ENCODE measurements at places on chromosomes 6 and 20. TPM values are rescaled to one million over a fixed set of nuclear protein-coding genes. Genes with fewer than 3 reads are reported as not detected.
A peak's percentile ranks its signal among the peaks of the same experiment; 100 is the strongest.

DNA sequence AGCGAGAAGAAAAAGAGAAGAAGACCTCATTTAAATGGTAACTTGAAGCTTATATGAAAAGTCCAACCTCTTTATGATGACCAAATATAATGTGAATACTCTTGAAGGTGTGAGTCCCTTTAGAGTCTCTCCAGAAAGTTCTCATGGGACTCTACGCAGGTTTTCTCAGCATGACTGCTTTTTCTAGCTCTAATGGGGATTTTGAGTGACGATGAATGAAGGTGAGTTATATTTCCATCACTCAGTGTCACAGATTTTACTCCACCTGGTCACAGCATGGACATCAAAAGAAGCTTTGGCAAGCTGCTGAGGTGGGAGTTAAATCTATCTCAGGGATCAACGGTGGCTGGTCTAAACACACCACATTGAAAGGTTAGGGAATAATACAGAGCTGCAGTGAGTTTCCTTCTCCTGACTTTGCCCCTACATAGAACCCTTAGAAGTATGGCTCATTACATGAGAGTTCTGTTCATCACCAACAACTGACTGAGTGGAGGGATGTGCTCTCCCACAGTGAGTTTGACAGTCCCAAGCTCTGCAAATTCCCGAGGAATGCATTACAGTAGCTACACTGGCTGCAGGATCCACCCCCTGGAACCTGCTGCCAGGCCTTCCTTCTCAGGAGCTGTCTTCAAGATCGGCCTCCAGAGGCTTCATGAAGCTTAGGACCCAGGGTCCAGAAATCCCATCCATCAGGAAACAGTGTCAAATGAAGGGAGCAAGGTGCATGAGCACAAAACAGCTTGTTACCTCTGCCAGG lies 126.8 kb downstream of the FOXC1 start:
- DNase-seq: no peak
- no peak overlapping the region for H3K27ac ChIP-seq
- peaks cover 4% of the 10 kb centered on the region for H3K36me3 ChIP-seq
- no peaks in the 10 kb centered on the region for H3K27me3 ChIP-seq

DNA sequence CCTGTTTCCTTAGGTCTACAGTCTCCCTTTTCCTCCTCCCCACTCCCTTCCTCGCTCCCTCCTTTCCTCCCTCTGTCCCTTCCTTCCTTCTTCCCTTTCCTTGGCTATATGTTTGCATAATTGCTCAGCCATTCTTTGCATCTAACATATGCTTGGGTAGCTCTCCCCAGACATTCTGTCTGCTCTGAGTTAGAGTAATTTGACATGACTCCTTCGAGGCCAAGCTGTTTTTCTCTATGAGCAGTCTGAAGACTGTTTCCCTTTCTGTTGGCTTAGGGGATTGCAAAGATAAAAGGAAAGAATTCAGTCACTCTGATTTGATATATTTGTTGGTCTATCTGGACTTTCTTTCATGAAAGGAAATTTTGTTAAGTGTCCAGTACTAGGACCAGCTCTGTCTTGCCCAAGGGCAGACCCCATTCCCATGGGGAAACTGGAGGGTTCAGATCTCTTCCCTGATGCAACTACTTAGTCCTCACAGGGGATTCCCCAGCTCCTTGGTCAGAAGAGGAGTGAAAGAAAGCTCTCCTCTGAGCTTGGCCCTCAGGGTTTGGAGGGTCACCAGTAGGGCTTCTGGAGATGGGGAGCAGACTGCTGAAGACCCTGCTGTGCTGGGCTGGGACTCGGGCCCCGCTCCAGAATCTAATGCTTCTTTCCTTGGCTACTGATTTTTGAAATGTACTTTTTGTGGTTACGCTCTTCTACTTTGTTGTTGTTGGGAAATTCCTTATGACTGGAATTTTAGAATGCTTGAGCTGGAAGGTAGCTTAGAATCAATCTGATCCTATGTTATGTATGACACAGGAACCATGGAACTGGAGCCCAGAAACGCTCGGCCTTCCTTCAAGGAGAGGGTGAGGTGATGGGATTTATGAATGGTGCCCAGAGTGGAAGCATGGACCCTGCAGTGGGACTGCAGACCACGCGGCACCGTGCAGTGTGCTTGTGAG lies 63.7 kb upstream of the SLC22A23 start:
- no peak for DNase-seq
- no peak overlapping the region for H3K27ac ChIP-seq
- peaks cover 25% of the 10 kb centered on the region for H3K4me1 ChIP-seq
- no peak overlapping the region for H3K4me3 ChIP-seq
- no peaks in the 10 kb centered on the region for H3K36me3 ChIP-seq
- H3K27me3 ChIP-seq: peaks cover 3% of the 10 kb centered on the region

GRCh38 chr6:91691449-91691848 lies 1104.6 kb upstream of the MAP3K7 start:
- H3K4me3 ChIP-seq: no peak overlapping the region
- H3K27me3 ChIP-seq: peaks cover 5% of the 10 kb centered on the region

DNA sequence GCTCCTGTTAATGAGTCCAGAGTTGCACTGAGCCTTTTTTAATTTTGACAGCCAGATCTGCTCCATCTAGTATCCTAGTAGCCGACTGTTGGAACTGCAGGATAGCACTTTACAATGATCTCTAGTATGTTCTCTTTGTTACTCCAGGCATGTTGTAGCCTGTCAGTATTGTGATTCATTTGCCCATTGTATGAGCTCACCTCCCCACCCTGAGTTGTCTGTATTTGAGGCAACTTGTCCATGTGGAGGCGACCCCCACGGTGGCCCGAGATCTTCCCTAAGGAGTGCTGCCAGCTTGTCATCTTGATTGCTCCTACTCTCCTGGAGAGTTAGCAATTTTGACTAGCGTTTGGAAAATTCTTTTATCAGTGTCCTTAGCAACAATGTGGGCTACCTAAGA lies 67.2 kb downstream of the DHX35 start:
- H3K36me3 ChIP-seq: peaks cover 30% of the 10 kb centered on the region
- no peak overlapping the region for H3K27ac ChIP-seq
- DNase-seq: no peak
- peaks cover 9% of the 10 kb centered on the region for H3K4me1 ChIP-seq
- H3K4me3 ChIP-seq: no peak overlapping the region

- H3K27ac ChIP-seq: no peak overlapping the region
- peaks cover 20% of the 10 kb centered on the region for H3K27me3 ChIP-seq
- no peaks in the 10 kb centered on the region for H3K36me3 ChIP-seq
- no peak overlapping the region for H3K4me3 ChIP-seq
These were observed 14.6 kb downstream of the NRSN1 start for GRCh38 chr6:24140591-24140990.

DNA sequence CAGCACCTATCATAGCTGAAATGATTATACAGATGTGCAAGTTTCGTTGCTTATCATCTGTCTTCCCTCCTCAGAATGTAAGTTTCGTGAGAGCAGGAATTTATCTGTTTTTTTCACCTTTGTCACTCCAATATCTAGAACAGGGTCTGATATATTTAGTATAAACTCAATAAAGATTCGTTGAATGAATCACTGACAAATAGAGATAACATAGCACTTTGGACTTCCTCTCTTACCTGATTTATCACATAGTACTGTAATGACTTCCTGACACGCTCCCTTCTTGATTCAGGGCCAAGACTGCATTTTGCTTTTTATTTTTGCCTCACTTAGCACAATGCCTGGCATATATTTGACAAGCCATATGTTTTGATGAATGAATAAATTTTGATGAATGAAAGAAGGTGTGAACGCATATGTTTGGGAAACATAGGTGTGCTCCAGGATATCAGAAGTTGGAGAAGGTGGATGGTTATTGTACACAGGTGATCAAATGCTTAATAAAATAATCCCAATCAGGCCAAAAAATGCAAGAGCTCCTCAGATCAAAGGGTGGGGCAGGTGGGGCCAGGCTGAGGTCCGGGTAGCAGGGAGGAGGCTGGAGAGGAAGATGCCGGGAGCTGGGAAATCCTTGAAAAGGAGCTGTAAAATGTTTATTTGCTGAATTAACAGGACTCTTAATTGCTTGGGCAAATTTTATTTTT lies 33.0 kb downstream of the PIM1 start:
- H3K27me3 ChIP-seq: peaks cover 21% of the 10 kb centered on the region
- H3K36me3 ChIP-seq: no peaks in the 10 kb centered on the region
- no peak overlapping the region for H3K4me3 ChIP-seq
- no peak for DNase-seq

- no peak overlapping the region for H3K4me3 ChIP-seq
- H3K4me1 ChIP-seq: peaks cover 7% of the 10 kb centered on the region
- H3K27ac ChIP-seq: no peak overlapping the region
- peaks cover 51% of the 10 kb centered on the region for H3K27me3 ChIP-seq
- no peak for DNase-seq
These were observed 6.1 kb upstream of the PRSS16 start for GRCh38 chr6:27241443-27241842.

DNA sequence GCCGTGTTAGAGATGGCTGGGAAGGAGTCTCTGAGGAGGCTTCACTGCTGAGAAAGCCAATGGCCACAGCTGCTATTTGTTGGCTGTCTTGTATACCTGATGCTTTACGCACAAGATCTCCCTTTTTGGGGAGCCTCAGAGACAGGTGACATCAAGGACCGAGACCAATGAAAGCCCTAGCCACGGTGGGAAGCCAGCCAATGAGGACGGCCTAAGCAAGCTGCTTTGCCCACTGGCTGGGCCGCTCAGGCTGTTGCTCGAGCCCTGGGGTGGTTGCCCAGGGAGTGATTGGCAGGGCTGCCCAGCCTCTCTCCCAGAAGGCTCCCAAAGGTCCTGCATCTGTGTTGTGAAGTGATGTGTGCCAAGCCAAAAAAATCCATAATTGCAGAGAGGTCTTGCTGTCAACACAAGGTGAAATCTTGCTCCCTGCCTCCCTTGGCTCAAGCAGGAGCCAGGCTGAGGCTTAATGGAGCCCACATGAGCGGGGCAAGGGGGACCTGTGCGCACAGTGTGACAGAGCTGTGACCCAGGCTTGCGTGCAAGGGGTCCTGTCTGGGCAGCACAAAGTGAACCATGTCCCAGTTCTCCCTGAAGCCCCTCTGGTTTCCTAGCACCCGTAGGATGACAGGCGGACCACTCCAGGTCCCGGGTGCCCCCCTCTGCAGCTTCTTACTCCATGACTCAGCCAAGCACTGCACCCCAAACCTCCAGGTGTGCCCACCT lies 4.3 kb downstream of the MMP24OS start:
- H3K27ac ChIP-seq: no peak overlapping the region
- H3K36me3 ChIP-seq: peaks cover 8% of the 10 kb centered on the region
- peaks cover 3% of the 10 kb centered on the region for H3K4me1 ChIP-seq
- H3K27me3 ChIP-seq: no peaks in the 10 kb centered on the region

DNA sequence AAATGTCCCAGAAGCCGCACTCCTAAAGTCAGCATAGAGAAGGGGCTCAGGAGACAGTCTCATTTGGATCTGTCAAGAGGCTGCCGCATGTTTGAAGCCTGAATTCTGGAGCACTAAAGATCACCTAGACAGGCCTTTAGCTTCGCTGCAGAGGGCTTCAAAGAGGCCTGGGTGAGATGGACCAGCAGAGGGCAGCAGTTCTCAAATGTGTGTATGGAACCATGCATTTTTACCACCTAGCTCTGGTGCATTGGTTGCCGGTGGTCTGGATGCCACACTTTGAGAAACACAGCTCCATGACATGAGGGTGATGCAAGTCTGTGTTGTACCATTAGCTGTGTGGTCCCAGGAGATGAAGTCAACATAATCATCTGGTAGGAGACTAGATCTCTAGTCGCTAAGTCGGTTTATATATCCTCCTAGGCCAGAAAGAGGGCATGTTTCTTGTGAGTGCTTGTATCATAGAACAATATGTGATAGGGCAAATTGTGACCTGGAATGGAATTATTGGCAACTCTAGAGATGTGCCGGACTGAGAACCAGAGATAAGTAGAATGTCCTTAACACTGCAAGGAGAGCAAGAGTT lies 64.8 kb downstream of the KIAA0319 start:
- H3K27me3 ChIP-seq: peaks cover 2% of the 10 kb centered on the region
- DNase-seq: no peak
- no peaks in the 10 kb centered on the region for H3K36me3 ChIP-seq
- peak overlapping the region; percentile 25 for H3K27ac ChIP-seq
- no peak overlapping the region for H3K4me3 ChIP-seq

GRCh38 chr6:52640170-52640569 lies 30.7 kb upstream of the TMEM14A start:
- H3K27me3 ChIP-seq: peaks cover 24% of the 10 kb centered on the region
- no peaks in the 10 kb centered on the region for H3K36me3 ChIP-seq
- no peak overlapping the region for H3K4me3 ChIP-seq
- peaks cover 22% of the 10 kb centered on the region for H3K4me1 ChIP-seq
- no peak overlapping the region for H3K27ac ChIP-seq

GRCh38 chr20:51528263-51529027 lies 14.1 kb downstream of the NFATC2 start:
- peaks cover 46% of the 10 kb centered on the region for H3K4me1 ChIP-seq
- DNase-seq: no peak
- peak overlapping the region; percentile 77 for H3K27ac ChIP-seq
- H3K4me3 ChIP-seq: peak overlapping the region; percentile 52
- H3K36me3 ChIP-seq: peaks cover 5% of the 10 kb centered on the region

- H3K36me3 ChIP-seq: no peaks in the 10 kb centered on the region
- peak; percentile 76 for DNase-seq
- peaks cover 9% of the 10 kb centered on the region for H3K27me3 ChIP-seq
- H3K27ac ChIP-seq: peak overlapping the region; percentile 70
- no peak overlapping the region for H3K4me3 ChIP-seq
These were observed 3.4 kb upstream of the NSFL1C start for GRCh38 chr20:1469925-1470571.

GRCh38 chr6:168018664-168019063 lies 21.2 kb downstream of the KIF25 start:
- H3K27me3 ChIP-seq: peaks cover 2% of the 10 kb centered on the region
- DNase-seq: no peak
- H3K4me3 ChIP-seq: no peak overlapping the region
- peaks cover 10% of the 10 kb centered on the region for H3K4me1 ChIP-seq

DNA sequence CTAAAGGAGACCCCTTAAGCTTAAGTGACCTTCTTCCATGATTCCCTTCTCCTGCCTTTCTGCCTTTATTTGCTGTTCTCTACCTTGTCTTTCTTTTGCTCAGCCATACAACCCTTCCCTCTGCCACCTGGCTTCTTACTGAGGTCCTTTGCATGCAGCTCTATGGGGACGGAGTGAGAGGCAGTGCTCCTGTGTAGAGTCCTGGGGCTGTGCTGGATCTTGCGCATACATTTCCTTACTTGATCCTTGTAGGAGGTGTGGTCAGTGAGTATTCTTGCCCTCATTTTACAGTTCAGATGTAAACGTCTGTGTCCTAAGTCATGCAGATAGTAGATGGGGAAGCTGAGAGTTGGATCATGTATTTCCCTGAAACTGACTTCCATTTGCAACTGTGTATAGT lies 5.7 kb downstream of the SASH1 start:
- H3K27me3 ChIP-seq: no peaks in the 10 kb centered on the region
- peaks cover 50% of the 10 kb centered on the region for H3K4me1 ChIP-seq
- no peak for DNase-seq
- no peak overlapping the region for H3K27ac ChIP-seq
- peaks cover 9% of the 10 kb centered on the region for H3K36me3 ChIP-seq
- H3K4me3 ChIP-seq: peak overlapping the region; percentile 25

PPIL4 gene
- total RNA-seq: 29.4 TPM

SMPDL3A gene
- total RNA-seq: 9.4 TPM

Measured in type B pancreatic cell (in vitro differentiated cells).